ENCODE measurements at places on chromosomes 11 and 22.

DNA sequence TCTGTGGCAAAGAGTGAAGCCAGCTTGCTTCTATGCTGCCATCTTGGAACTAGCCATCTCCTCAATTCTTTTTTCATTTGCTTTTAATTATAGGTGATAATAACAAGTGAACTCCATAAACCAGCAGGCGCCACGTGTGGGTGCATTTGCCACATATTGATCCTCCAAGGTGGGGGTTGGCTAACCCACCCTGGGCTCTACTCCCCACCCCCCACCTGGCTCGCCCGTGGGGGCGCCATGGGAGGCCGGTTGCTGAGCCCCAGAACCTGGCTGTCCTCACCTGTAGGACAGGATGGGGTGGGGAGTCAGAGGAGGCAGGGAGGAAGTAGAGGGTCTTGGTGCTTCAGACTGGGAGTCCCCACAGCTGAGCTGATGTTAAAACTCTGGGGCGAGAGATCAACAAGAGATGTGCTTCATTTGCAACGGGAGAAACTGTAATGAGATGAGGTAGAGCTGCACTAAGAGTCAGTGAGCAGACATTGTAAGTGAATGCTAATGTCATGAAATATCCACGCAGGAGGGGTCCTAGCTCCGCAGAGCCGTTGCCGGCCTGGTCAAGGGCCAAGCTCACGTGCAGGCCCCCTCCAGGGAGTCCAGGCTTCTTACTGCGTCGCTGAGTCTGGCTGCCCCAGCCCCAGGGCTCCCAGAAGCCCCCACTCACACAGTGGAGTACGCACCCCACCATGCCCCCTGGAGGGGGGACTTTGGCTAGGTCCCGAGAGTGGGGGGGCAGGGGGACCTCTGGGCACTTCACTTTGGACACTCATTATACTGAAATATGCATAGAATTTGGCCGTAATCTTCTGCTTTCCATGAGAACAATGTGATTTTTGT lies 59.4 kb downstream of the BRD1 start:
- no peak for DNase-seq

- DNase-seq: no peak
Observed at GRCh38 chr11:16881766-16882165, 132.4 kb downstream of the PLEKHA7 start.

DNA sequence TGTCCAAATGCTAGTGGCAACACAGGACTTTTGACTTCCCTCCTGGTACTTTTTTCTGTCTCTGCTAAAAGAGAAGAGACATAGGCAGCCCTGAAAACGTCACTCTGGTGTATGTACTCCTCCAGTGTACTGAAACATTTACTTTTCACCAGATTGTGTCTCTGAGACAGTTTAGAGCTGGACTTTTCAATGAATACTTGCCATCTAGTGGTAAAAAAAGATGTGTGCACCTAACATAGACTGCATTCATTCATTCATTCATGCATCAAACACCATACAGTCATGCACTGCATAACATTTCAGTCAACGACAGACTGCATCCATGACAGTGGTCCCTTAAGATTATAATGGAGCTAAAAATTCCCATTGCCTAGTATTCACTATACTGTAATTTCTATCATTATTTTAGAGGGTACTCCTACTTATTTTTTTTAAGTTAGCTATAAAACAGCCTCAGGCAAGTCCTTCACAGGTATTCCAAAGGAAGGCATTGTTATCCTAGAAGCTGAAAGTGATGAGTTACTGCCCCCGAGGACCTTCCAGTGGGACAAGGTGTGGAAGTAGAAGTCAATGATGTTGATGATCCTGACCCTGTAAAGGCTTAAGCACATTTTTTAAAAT lies 186.2 kb downstream of the SPON1 start:
- peak; percentile 13 for DNase-seq

DNA sequence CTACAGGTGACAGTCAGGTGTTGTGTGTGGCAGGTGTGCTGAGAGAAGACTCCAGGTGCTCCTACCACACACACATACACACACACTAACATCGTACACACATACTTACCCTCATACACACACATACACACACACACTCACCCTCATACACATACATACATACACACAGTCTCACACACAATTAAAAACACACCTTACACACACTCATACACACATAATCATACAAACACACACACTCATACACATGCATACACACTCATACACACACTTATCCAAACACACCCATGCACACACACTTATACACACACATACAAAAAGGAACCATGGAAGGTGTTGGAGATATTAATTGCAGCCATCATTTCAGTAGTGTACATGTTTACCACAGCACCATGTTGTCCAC lies 4.6 kb downstream of the KRTAP5-3 start:
- no peak for DNase-seq

DNA sequence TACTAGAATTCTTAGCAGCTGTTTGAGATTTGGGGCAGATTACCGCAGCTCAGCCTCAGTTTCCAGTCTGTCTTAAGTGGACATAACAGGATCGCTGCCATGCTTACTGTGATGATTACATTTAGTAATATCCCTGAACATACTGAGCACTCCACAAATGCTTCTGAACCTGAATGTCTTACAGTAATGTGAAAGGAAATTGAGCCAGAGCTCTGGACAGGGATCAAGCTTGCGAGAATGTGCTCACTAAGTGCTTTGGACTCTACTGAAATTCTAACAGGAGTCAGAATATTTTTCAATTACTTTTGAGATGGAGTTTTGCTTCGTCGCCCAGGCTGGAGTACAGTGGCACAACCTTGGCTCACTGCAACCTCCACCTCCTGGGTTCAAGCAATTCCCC lies 118.6 kb upstream of the RASSF10 start:
- DNase-seq: no peak

- peak; percentile 57 for DNase-seq
Observed at GRCh38 chr11:76782531-76783293, 444 bp upstream of the TSKU start.

GRCh38 chr11:64839887-64840782 lies 4.3 kb downstream of the CDC42BPG start:
- no peak for DNase-seq

DNA sequence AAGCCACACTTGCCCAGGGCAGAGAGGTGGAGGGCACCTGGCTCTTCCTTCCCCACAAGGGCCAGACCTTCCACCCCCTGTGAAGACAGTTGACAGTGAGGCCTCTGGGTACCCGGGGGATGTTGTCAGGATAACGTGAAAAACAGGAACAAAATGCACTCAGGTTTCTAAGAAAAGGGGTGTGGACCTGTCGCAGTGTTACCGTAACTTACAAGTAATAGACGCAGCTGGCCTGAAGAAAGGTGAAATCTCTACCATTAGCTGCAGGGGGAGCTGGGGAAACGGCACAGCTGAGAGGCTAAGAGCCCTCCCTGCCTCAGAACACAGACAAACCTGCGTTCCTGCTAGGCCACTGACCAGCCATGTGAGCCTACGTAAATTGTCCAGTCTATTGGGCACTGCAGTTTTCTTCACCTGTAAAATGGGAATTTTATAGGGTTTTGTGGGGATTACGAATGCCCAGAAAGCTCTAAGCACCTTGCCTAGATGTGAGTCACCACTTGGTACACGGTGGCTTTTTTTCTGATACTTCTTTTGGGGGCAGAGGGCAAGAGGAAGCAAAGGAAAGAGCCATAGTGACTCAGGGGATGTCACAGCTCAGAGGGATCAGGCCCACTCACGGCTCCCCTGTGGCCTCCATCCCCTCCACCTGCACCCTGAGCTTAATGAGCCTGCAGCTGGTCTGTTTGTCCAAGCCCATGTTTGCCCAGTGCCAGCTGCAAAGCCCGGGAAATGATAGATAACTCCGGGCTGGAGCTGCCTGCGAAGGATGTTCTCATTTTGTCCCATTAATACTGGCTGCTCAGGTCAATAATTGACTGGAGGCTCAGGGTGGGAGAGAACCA lies 18.4 kb upstream of the CABP7 start:
- DNase-seq: no peak

- DNase-seq: no peak
Observed at GRCh38 chr11:129251067-129251466, 58.9 kb upstream of the ARHGAP32 start.

DNA sequence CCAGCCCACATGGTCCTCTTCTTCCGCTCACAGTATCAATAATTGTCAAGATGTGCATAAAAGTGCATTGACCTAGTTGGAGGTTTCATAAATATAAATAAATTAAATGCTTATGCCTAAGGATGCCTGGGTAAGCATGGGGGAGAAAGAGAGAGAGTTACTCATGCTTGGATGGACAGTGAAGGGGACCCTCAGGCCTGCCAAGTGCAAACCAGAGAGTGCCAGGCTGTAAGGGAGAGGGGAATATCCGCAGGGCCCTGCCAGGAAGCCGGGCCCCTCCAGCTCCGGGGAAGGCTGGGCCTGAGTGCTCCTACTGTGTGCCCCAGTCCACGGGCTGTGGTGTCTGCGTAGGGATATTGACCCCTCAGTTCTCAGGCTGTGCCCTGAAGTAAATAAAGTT lies 214.6 kb downstream of the DSCAML1 start:
- DNase-seq: no peak

DNA sequence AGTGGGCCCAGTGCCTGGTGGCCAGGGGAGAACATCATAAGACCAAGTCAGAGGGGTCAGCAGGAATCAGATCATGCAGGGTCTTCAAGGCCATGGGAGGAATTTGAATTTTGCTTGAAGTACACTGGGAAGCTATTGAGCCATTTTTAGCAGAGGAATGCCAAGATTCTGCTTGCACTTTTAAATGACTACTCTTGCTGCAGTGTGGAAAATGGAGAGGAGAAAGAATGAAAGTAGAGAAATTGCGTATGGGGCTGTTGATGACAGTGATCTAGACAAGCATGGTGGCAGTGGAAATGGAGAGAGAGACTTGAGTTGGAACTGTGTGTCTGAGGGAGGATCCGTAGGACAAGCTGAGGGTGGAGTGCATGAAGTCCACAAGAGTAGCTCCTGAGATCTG lies 128.1 kb downstream of the WNT7B start:
- DNase-seq: no peak

DNA sequence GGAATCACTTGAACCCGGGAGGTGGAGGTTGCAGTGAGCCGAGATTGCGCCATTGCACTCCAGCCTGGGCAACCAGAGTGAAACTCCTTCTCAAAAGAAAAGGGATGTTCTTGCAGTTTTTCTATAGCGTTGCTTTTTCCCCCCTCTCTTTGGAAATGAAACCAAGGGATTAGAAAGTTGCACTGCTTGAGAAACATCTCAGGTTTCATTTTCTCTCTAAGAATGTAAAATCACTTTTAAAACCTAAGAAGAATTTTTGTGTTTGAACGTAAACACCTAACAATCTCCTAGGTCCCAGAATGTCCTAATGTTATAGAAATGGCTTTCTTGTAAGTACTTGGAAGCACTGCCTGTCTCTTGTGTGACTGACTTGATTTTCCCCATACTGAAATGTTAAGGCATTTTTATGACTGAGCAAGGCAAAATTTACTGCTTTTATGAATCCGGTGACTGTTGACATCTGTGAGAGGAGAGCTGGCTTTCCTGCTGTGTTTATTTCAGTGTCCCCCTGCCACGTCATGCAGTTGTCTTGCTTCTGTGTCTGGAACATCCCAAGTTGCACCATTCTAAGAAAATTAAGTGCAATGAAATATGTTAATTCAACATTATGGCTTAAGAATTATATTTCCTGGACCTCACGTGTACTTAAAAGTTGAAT lies 37.7 kb downstream of the NF2 start:
- DNase-seq: peak; percentile 37

DNA sequence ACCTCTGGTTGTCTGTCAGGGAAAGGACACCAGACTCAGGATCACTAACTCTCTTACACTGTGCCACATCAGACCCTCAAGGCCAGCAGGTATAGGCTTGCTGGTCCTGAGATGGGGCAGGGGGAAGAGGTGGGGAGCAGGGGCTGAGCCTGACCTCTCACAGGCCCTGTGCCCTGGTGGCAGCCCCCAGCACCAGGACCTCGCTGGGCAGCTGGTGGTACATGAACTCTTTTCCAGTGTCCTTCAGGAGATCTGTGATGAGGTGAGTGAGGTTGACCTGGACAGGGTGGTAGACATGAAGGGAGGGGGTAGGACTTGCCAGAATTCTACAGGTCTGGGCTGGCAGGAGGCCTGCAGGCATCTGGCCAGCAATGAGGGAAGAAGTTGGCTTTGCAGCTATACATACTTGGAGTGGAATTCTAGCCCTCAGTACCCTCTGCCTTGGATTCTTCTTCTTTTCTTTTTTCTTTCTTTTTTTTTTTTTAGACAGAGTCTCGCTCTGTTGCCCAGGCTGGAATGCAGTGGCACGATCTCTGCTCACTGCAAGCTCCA lies 1.4 kb downstream of the NUDT22 start:
- no peak for DNase-seq

GRCh38 chr11:65919573-65920371 lies 546 bp downstream of the DRAP1 start:
- no peak for DNase-seq

DNA sequence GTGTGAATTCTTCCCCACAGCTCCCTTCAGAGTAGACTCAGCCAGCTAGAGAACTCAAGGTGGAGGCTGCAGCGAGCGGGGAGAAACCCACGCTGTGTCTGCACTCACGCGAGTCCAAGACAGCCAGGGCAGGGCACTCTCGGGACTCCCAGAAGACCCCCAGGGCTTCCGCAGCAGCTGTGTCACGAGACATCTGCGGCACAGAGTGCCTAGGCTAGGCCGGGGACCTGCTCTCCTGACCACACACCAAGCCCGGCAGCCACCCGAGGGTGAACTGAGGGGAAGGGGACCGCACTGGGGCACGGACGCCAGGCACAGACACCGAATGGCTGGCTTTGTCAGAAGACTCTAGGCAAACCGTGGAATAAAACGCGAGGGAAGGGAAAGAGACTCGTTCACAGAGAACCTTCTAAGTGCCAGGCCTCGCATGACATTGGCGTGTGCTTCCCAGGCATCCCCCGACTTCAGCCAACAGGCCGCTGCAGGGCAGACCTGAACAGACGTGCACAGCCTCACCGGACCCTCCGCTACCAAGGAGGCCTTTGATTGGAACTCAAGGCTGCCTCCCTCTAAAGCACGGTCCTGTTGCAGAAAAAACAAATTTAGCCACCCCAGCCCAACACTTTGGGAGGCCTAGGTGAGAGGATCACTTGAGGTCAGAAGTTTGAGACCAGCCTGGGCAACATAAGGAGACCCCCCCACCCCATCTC lies 18.2 kb upstream of the MOB2 start:
- DNase-seq: no peak

GRCh38 chr22:24101966-24102365 lies 79.3 kb upstream of the SUSD2 start:
- no peak for DNase-seq

GRCh38 chr11:61833926-61834277 lies 5.8 kb downstream of the FADS2 start:
- DNase-seq: no peak

- DNase-seq: no peak
Observed at GRCh38 chr11:99489581-99489980, 468.8 kb downstream of the CNTN5 start.
